ENCODE measurements at places on chromosomes 1 and 21.
A peak's percentile ranks its signal among the peaks of the same experiment; 100 is the strongest.

DNA sequence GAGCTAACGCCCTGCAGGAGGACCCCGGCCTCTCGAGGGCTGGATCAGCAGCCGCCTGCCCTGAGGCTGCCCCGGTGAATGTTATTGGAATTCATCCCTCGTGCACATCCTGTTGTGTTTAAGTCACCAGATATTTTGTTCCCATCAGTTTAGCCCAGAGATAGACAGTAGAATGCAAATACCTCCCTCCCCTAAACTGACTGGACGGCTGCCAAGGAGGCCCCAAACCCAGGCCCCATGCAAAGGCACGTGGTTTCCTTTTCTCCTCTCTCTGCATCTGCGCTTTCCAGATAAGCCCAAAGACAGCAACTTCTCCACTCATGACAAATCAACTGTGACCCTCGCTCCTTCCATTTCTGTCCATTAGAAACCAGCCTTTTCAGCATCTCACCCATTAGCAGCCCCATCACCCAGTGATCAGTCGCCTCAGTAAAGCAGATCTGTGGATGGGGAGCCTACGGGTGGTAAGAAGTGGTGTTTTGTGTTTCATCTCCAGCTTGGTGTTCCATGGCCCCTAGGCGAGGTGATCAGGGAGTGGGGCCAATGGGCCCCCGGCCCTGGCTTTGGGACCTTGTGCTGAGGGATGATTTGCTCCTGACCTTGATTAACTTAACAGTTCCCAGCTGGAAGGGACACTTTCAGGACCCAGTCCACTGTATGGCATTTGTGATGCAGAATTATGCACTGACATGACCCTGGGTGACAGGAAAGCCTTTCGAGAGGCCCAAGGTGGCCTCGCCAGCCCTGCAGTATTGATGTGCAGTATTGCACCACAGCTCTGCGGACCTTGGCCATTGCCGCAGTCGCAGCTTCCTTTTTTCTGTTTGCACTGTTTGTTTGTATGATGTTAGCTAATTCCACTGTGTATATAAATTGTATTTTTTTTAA, 5.2 kb downstream of the NPPA start:
- DNase-seq, result no peak

GRCh38 chr1:12511516-12512468, 106.2 kb downstream of the DHRS3 start:
- no peak for DNase-seq

DNA sequence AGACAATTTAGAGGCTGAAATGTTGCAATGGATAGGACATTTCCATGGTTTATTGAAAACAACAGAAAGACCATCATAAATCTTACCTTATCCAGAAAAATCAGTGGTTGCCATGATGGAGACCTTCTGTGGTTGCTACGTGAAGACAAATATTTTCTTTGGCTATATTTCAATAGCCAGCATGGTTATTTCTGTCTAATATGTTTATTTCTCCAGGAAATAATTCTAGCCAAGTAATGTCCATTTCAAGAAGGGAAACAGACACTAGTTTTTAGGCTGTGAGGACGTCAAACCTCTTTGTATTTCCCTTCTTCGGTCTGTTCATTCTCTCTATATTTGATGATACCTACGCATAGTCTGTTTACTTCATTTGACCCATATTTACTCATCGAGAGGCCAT, 49.2 kb upstream of the NFASC start:
- no peak for DNase-seq

- no peak for DNase-seq
Measured at GRCh38 chr1:204797401-204797800, 73.3 kb upstream of the NFASC start.

GRCh38 chr1:23915466-23915865, 2.3 kb upstream of the CNR2 start:
- DNase-seq, result no peak

DNA sequence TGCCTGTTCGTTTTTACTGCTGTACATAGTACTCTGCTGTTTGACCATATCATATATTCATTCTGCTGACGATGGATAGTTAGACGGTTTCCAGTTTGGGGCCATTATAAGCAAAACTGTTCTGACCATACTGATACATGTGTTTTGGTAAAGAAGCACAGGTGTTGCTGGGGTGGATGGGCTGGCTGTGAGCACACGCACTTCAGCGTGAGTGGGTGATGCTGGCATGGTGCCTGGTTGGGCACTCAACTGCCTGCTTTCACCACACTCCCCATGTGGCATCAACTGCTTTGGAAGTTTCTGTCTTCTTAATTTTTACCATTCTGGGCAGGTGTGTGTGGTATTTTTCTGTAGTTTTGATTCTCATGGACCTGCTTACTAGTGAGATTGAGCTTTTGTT, 37.3 kb downstream of the ADARB1 start:
- no peak for DNase-seq

GRCh38 chr1:39969048-39969447, 14.1 kb downstream of the MFSD2A start:
- no peak for DNase-seq

DNA sequence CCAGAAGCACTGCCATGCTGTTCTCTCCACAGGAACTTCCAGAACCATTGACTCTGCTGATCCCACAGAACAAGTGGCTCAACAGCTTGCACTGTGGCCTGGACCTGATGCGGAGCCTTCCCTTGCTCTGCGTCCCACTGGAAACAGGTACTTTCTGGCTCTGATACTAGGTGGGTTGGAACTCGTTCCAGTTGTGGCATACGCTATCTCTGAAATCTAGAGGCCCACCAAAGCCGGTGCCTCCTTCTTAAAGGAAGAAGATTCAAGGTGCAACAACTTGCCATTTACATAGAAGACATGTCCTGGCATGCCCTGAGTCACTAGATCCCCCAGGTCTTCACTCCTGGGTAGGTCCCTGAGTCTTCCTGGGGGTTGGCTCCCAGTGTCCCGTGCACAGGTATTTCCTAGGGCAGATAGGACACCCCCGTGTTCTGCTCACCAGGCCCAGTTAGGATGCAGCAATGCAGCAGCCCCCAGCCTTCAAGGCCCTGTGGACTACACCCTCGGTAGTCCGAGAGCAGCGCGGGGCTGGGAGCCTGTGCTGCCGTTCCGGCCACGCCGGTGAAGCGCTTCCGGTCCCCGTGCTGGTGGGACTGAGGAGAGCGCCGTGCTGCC, 10.8 kb upstream of the PCBP3 start:
- no peak for DNase-seq

- no peak for DNase-seq
Measured at GRCh38 chr1:42730988-42731387, 9.0 kb downstream of the CLDN19 start.

DNA sequence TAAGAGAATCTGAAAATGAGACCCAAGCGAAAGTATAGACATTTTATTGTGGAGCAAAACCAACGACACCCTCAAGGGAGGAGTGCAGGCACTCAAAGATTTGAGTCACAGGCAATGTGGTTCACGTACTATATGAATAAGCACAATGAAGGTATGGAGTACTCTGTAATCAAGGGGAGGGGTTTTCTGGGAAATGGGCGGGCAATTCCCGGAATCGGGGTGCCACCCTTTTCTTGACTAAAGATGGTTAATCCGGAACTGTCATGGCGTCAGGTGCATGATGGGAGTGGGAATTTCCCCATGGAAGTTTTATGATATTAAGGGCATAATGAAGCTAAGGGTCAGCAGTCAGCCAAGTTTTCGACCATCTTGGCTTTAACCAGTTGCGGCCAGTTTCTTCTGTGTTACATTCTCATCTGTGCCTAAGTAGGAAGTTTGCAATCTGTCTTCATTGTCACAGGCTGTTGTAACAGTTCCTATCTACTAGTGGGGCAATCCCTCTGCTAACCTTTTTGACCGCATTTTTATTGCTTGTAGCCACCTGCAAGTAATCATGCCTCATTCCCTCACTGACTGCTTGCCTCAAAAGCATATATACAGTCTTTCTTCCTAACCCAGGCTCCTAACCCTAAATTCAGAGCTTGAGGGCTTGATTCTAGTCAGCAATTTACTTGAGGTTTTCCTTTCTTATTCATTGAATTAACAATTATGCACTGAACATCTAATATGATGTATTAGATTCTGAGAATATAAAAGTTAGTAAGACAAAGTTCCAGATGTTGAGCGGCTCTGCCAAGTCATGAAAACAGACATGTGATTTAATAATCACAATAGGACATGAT, 775 bp upstream of the AIM2 start:
- no peak for DNase-seq

- no peak for DNase-seq
Measured at GRCh38 chr1:101618900-101619299, 377.8 kb downstream of the OLFM3 start.

GRCh38 chr1:190067592-190067991, 410.1 kb downstream of the BRINP3 start:
- DNase-seq, result no peak

GRCh38 chr1:81937791-81938450, 137.2 kb downstream of the ADGRL2 start:
- DNase-seq, result no peak

- DNase-seq, result no peak
Measured at GRCh38 chr1:218401998-218402785, 57.1 kb downstream of the TGFB2 start.

- DNase-seq, result no peak
Measured at GRCh38 chr1:93573940-93574469, 107.6 kb downstream of the BCAR3 start.

DNA sequence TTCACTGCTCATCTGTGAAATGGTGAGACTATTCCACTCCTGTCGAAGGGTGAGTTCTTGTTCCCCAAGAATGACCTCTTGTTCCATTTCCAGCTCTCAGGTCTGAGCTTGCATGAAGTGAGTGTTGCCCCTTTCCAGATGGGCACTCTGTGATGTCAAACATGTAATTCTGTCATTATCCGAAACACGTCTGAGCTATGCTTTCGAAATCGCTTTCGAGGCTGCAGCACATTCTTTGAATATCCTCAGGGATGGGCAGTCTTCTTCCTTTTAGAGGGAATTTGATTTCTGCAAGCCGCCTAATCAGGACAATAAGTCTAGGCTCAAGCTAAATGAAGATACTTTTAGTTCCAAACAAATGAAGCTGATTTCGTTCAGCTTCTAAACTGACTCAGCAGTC, 15.1 kb downstream of the NFASC start:
- no peak for DNase-seq

DNA sequence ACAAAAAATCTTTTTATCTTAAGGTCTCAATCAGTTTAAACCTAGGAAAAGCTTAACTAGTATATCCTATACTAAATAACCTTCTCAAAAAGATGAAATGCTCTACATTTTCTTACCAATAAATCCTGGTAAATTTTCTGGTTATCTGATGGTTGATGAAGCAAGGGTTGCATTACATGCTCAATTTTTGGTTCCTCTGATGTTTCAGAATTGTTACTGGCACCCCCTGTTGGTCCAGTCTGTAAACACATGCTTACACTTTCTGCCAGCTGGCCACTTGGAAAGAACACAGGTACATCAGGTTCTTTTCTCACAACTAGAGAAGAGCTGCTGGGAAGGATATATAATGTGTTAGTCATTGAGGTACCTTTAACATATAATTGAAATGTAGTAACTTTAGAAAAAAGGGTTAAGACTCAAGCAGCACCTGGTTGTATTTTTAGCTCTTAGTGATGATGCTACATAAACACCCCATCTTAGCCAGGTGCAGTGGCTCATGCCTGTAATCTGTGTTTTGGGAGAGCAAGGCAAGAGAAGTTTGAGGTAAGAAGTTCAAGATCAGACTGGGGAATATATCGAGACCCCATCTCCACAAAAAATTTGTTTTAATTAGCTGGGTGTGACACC, 30.9 kb upstream of the TAL1 start:
- peak; percentile 66 for DNase-seq

- DNase-seq, result no peak
Measured at GRCh38 chr1:2152954-2153353, 41.6 kb downstream of the FAAP20 start.

- no peak for DNase-seq
Measured at GRCh38 chr1:151825751-151826660, 5.6 kb downstream of the RORC start.

GRCh38 chr1:112431038-112431437, 35.0 kb downstream of the CTTNBP2NL start:
- no peak for DNase-seq

- DNase-seq, result no peak
Measured at GRCh38 chr1:51936531-51936930, 54.0 kb downstream of the RAB3B start.

GRCh38 chr1:239795304-239795703, 296.4 kb upstream of the FMN2 start:
- no peak for DNase-seq

- no peak for DNase-seq
Measured at GRCh38 chr1:94616506-94616905, 74.9 kb upstream of the F3 start.

GRCh38 chr1:218390618-218391017, 45.5 kb downstream of the TGFB2 start:
- no peak for DNase-seq

DNA sequence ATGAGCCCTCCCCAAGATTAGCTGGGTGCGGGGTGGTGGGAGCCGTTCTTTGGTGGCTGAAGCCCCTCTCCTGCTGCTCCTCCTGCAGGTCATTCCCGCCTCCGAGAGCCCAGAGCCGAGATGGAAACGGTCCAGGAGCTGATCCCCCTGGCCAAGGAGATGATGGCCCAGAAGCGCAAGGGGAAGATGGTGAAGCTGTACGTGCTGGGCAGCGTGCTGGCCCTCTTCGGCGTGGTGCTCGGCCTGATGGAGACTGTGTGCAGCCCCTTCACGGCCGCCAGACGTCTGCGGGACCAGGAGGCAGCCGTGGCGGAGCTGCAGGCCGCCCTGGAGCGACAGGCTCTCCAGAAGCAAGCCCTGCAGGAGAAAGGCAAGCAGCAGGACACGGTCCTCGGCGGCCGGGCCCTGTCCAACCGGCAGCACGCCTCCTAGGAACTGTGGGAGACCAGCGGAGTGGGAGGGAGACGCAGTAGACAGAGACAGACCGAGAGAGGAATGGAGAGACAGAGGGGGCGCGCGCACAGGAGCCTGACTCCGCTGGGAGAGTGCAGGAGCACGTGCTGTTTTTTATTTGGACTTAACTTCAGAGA, 448 bp downstream of the G0S2 start:
- peak; percentile 63 for DNase-seq

DNA sequence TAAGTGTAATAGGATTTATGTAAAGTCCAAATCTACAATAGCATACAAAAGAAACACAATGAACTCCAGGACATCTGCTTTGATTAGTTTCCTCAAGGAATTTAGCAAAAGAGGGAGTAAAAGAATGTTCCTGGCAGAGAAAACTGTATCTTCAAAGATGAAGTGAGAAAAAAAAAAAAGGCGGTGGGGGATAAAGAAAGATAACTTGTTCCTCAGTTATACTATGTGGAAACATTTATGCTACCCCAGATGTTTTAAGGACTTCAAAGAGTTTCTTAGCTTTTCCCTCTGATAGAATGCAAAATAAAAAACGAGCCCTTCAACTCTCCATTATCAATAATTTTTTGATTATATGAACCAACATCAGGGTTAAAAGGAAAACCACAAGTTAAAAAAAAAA, 908.9 kb upstream of the ADGRL2 start:
- no peak for DNase-seq

DNA sequence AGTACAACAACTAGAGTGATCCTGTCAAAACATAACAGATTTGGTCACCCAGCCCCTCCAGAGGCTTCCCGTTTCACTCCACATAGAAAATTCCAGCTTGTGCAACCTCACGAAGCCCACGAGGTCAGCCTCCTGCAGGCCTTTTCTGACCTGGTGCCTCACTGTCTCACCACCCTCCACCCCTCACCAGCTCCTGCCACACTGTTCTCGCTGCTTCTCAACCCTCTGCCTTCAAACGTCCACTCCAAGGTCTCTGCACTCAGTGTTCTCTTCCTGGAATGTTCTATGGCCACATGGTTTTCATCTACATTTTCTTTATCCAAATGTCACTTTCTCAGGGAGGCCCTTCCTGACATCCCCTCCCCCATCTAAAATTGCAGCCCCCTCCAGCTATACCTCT, 178.9 kb downstream of the DHRS3 start:
- DNase-seq, result no peak
